ENCODE measurements at places on chromosomes 12 and 14.
A peak's percentile ranks its signal among the peaks of the same experiment; 100 is the strongest.

- no peak for DNase-seq
Observed at GRCh38 chr14:39368261-39368959, 63.8 kb downstream of the FBXO33 start.

GRCh38 chr14:63853831-63854293 is 1.1 kb downstream of the SYNE2 start:
- DNase-seq = peak; percentile 14

DNA sequence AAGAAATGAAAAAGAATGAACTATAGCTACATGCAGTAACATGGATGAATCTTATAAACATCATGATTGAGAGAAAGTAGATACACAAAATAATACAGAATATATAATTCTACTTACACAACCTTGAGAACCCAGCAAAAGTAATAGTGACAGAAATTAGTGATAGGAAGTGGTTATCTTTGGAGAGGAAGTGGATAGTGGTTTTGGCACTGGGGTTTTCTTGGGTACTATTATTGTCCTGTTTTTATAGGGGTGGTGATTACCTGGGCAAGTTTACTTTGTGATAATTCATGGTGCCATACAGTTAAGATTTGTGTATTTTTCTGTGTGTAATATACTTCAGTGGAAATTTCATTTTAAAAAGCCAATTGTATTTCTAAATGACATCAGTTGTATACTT is 352.7 kb downstream of the AEBP2 start:
- no peak for DNase-seq

DNA sequence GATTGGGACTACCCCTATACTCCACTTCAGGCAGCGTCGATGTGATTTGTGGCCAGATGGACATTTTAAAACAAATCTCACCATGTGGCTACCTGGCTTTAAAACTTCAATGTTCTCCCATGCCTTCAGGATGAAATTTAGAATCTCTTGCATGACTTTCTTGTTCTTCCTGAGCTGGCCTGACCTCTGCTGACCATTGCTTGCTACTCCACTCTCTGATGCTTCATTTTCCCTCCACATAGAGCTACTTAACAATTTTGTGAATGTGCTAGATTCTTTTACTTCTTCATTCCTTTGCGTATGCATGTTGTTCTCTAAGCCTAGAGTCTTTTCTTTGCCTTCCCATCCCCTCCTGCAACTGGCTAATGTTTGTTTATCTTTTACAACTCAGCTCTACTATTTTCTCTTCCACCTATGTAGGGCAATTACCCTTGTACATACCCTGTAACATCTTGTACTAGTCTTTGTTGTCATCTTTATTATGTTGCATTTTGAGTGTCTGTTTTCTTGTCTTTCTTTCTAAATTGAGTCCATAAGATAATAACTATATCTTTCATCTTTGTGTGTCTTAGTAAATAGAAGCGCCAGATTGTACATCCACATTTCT is 41.2 kb downstream of the YLPM1 start:
- no peak for DNase-seq

- no peak for DNase-seq
Observed at GRCh38 chr12:66288121-66288520, 14.2 kb upstream of the HELB start.

DNA sequence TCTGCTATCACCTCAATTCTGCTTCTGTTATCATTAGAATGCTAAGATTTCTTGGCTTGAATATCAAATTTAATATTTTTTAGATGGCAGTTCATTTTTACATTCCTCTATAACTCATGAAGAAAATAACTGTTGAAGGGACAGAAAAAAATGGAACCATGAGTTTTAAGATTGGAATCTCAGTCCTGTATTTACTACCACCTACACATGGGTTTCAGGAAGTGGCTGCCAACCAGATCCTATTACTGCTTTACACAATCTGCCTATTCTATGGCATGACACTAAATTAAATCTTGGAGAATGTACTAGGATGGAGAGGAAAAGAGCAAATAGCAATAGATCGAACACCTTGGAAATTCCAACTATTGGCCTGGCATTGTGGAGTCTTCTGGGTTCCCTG is 140.8 kb downstream of the DUSP6 start:
- no peak for DNase-seq

DNA sequence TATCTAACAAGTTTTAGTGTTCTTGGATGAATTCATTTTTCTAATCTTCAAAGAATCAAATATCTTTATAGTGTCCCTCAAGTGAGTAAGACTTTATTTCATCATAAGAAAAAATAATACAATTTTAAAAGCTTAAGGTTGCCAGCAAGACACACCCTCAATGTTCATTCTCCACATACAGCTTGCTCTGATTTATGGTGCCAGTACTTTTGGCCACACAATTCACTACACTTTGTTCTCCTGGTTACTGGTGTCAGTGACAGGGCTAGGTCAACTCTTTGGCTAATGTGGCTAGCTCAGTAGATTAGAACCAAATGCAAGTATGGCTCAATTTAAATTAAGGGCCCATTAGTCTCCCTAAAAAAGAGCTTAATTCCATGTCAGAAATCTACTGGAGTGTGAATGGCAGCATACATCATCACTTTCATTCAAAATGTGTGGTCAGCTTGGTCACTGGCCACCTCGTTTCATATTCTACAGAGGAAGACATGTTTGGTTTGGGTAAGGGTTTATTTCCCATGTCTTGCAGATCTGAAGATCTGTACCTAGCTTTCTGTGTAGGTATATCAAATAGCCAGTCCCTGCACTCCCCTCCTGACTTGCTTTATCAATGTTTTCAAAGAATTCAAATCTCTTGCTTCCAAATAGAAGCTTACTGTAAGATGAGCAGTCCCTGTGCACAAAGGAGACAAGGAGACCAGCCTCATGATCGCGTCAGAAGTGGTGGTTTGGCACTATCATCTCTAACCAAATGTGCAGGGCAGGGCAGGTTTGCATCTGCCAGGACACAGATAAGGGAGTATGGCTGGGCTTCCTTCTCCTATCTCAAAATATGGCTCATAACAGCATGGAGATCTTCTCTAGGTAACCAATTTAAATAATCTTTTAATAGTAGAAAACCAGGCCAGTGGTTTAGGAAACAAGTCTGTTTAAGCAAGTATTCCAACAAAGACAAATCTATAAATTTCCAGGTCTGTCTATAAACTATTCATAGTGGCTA is 31.3 kb downstream of the HECTD4 start:
- DNase-seq = no peak

- no peak for DNase-seq
Observed at GRCh38 chr14:48398675-48399282, 723.4 kb upstream of the MDGA2 start.

DNA sequence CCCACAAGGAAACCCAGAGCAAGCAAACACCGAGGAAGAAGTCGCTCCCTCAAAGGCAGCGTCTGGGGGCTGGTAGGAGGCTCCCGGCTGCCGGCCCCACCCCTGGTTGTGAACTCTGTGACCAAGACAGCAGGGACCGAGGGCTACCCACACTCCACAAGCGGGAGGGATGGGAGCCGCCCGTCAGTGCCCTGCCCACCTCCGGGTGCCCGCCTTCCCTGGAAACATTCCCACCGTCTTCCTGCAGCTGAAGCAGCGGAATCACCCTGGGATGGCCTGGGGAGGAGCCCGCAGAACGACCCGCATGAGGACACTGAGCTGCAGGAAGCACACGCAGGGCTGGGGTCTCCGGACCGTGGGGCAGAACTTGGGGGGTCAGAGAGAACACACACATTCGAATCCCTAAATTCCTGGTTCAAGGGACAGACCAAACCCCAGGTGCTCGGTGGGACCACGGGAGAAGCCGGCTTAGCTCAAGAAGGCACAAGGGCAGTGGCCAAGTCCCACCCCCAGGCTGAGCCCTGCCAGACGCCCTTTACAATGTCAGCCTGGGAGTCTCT is 33.5 kb upstream of the C14orf180 start:
- DNase-seq = no peak

- DNase-seq = no peak
Observed at GRCh38 chr12:117527479-117527855, 166.0 kb upstream of the NOS1 start.

- no peak for DNase-seq
Observed at GRCh38 chr14:93114068-93114710, 1.5 kb downstream of the ITPK1 start.

GRCh38 chr12:13004361-13004760 is 4.3 kb upstream of the HEBP1 start:
- no peak for DNase-seq

Measured in stimulated activated CD8-positive, alpha-beta memory T cell treated with anti-CD3 and anti-CD28 coated beads, Interleukin-2, amount 100 ng/mL, for 48 hours (primary cell).